ENCODE measurements at places on chromosomes 12 and 14.

DNA sequence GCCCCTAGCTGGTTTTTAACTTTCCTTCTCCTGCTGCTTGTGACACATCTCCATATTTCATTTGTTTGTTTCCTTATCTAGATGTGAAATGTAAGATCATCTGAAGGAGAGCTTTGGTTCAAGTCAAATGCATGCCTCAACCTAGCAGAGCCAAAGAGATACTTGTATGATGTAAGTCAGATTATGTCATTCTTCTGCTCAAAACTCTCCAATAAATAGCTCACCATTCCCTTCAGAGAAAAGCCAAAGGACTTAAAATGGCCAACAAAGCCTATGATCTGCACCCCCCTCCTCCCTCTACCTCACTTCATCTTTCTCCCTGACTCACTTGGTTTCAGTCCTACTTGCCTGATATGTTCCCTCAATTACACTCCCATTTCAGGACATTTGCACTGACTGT is 68.1 kb downstream of the COX16 start:
- no peak for DNase-seq

- DNase-seq: no peak
Observed at GRCh38 chr12:107530701-107531100, 154.9 kb upstream of the PWP1 start.

GRCh38 chr12:112124918-112125249 is 476 bp upstream of the TRAFD1 start:
- DNase-seq: no peak

GRCh38 chr14:75806352-75806832 is 145.3 kb downstream of the TTLL5 start:
- no peak for DNase-seq

DNA sequence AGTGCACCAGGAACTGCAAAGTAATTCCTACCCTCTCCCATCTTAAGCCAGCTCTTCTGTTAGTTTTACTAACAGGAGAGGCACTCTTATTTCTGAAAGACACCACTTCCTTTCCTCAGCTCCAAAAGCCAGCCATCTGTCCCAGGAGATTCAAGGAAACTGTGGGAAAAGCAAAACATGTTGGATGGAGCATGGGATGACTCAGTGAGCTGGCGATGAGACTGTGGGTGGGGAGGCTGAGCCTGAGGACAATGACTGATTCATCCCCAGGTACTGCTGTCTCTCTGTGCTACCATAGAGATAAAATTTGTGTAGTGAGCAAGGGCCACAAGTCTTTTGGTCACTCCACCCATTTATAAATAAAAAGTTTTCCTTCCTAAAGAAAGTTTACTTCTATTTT is 141.4 kb downstream of the MYRFL start:
- DNase-seq: no peak

DNA sequence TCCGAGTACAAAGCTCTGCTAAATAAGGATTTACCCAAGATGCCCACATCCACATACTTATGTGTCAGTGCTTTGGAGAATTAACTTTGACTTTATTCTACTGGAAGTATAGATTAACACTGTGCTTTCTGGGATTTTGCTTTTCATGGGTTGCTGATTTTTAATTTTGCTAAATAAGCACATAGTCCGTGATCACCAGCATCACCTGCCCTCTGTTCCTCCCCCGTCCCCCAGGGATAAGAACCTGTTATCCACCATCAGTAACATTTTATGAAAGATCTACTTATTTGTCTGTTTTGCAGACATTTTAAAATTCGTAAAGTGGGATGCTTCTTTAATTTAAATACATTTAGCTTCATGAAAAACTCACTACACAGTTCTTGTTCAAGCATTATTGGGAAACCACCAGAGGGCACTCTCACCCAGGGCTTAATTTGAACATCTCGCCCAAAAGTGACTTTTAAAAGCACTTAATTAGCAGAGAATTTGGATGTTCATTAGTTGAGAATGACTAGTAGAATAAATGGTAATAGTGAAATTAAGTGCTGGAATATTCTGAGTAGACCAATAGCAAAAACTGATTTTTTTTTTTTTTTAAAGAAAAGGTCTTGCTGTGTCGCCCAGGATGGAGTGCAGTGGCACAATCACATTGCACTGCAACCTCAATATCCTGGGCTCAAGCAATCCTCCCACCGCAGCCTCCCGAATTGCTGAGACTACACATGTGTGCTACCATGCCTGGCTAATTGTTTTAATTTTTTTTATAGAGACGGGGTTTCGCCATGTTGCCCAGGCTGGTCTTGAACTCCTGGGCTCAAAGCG is 35.7 kb downstream of the MRPL42 start:
- no peak for DNase-seq
